Stimulated activated CD4-positive, alpha-beta T cell treated with anti-CD3 and anti-CD28 coated beads, Interleukin-2, amount 100 ng/mL, for 24 hours (primary cell): ENCODE measurements at places on chromosomes 3 and 15.

DNA sequence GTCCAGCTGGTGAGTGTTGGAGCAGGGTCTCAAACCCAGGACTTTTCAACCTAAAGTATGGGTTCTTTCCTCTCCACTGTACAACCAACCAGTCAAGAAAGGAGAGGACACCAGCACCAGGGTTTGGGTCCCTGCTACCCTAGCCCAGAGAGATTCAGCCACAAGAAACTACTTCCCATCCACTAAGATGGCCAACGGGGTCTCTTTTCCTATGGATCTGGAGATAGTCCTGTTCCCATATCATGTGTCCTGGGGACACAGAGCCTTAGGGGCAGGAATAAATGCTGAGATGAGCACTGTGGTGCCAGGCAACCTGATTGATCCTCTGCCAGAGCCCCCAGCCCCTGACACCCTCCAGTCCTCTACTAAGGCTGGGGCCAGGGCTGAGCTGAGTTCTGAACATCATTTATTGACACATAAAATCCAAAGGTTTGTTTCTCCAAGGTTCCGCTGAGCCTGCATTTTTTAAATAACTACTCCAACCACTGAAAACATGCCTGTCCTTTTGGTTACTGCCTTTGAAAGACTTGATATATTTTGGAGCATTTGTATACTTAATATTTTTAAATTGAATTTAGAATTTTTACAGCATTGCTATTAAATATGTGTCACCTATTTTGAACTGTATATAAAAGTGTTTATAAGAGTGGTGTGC, 26.0 kb downstream of the MRPL46 start:
- no peak for DNase-seq

GRCh38 chr3:98980915-98981596, 79.6 kb upstream of the DCBLD2 start:
- DNase-seq = no peak

- no peak for DNase-seq
Measured at GRCh38 chr15:51368751-51369450, 27.4 kb downstream of the GLDN start.

GRCh38 chr3:34090876-34091275, 292.4 kb downstream of the PDCD6IP start:
- no peak for DNase-seq

DNA sequence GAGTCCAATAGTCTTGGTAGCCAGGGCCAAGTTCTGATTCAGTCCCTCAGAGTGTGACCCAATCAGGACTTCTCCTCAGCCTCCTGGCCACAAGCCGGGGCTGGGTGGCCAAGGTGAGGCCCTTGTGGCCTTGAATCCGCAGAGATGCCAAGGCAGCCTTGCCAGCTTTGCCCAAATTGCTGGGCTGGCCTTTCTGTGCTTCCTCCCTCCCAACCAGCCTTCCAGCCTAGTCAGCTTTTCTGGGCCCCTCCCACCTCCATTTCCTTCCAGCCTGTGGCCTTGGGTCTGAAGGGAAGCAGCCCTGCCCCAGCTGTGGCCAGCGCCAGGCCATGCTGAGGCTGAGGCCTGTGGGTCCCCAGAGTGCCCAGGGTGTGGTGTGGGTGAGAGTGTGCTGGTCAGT, 34.3 kb upstream of the ANKDD1A start:
- DNase-seq = no peak

GRCh38 chr3:149004622-149005021, 13.3 kb downstream of the GYG1 start:
- no peak for DNase-seq

DNA sequence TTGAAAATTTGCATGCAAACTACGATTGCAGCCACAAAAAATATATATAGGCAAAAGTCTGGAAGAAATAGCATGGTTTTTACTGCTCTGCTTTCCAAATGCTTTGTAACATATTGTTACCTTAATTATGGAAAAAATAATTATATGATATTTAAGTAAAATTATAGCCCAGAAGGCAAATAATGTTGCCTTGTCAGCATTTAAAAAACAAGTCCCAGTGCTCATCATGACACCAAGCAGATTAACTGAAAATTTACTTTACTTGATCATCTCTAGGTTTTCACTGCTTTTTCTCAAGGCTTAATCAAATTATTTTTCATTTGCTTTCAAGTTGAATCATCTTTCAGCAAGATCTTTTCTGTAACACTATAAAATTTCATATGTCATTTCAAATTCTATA, 262.9 kb downstream of the ZMAT3 start:
- DNase-seq = no peak

GRCh38 chr15:64634576-64635498, 140.6 kb downstream of the RBPMS2 start:
- DNase-seq = no peak
